ENCODE measurements at places on chromosomes 12 and 14.
A peak's percentile ranks its signal among the peaks of the same experiment; 100 is the strongest.

- no peak for DNase-seq
Measured at GRCh38 chr14:21197418-21198205, 41.7 kb upstream of the OR5AU1 start.

DNA sequence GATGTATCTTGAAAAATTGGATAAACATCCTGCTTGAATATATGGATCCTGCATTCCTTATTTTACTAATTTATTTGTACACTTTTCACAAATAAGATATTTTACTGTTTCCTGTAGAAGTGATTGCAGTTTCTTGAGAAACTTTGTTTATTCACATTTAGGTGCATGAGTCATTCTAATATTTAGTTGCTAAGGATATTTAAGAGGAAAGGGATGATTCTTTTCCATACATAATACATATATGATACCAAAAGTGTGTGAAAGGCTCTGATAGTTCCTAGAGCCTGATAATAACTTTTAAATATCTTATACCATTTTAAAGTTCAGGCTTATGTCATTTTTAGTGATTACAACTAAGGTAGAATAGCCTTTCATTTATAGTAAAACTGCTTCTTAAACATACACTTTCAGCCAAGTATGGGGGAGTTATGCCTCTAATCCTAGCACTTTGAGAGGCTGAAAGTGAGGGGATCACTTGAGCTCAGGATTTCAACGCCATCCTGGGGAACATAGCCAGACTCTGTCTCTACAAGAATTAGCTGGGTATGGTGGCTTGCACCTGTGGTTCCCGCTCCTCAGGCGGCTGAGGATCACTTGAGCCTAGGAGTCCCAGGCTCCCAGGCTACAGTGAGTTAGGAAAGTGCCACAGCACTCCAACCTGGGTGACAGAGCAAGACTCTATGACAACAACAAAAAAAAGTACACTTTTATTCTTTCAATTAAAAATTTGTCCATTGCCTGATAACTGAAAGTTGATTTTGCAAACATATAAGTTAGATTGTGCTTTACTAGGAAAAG lies 262.6 kb upstream of the LRIG3 start:
- no peak for DNase-seq

- no peak for DNase-seq
Measured at GRCh38 chr14:82126006-82126405, 592.4 kb upstream of the SEL1L start.

DNA sequence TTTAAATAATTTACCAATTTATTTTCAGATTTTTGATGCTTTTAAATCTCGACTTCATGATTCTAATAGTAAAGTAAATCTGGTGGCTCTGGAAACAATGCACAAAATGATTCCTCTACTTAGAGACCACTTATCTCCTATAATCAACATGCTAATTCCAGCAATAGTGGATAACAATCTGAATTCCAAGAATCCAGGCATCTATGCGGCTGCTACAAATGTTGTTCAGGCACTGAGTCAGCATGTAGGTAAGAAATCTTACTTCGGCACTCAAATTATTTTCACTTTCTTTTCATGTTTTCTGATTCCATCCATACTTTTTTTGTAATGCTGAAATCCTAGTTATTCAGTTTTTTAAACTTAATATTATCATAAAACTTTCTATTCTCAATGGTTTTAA lies 15.5 kb upstream of the PRPF39 start:
- DNase-seq = no peak

GRCh38 chr12:10167599-10167998 lies 4.3 kb downstream of the OLR1 start:
- no peak for DNase-seq

- DNase-seq = no peak
Measured at GRCh38 chr12:28065889-28066630, 93.5 kb upstream of the PTHLH start.

- DNase-seq = no peak
Measured at GRCh38 chr12:64407342-64408223, 3.4 kb downstream of the XPOT start.

GRCh38 chr14:66600416-66600815 lies 92.5 kb downstream of the GPHN start:
- peak; percentile 39 for DNase-seq

DNA sequence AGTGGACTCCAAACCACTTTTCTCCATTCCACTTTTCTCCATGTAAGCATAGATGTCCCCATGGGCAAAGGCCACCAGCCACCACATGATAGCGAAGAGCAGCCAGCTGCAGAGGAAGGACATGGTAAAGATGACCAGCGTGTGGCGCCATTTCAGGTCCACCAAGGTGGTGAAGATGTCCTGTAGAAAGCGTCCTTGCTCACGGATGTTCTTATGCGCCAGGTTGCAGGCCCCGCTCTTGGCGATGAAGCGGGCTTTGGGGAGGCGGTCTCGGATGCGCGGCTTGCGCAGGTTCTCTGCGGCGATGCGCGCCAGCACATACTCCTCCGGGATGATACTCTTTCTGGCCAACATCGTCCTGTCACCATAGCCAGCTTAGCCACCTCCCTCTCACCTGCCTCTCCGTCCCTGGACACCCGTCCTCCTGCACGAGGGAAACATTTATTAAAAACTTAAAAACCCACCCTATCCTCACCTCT lies 1.2 kb downstream of the KCNJ8 start:
- no peak for DNase-seq

- DNase-seq = no peak
Measured at GRCh38 chr14:33676135-33676566, 274.7 kb downstream of the EGLN3 start.

GRCh38 chr12:68450947-68451260 lies 118.7 kb upstream of the MDM1 start:
- DNase-seq = no peak

- peak; percentile 41 for DNase-seq
Measured at GRCh38 chr12:65638324-65638723, 186.0 kb upstream of the HMGA2 start.

- DNase-seq = no peak
Measured at GRCh38 chr12:48110691-48111311, 4.9 kb upstream of the SENP1 start.

DNA sequence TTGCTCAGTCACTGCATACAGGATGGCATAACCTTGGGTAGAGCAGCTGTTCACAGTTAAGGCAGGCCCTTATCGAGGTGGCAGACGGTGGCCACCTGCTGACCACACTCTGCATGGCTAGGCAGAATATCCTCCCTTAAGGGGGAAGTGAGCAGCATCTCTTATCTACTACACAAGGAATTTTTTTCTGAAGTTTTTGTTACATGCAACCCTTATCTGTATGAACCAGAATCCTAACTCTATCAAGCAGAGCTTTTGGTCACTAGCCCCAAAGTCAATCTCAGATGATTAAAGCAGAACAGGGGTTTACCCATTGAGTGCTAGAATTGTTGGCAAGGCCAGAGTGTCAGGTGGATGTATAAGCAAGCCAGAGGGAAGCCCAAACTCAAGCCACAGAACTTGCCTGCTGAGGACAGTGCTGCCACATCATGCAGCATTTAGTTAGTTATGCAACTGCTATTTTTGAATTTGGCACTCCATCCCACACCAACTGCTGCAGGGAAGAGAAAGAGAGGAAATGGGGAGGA lies 192.8 kb downstream of the TBX5 start:
- no peak for DNase-seq

DNA sequence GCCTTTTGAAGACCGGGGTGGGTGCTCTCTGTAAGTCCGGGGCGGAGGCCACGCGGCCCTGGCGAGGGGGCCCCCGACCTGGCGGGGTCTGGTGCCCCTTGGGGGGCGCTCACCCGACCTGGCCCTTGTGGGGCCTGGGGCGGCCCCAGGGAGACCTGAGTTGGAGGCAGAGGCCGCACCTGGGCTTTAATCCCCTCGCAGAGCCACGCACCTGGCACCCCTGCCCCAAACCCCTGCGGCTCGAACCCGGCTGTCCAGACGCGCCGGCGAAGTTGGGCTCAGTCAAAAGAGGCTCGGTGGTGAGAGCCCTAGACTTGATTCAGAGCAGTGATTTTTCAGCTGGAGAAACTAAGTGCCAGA lies 267 bp downstream of the CFAP251 start:
- DNase-seq = no peak

DNA sequence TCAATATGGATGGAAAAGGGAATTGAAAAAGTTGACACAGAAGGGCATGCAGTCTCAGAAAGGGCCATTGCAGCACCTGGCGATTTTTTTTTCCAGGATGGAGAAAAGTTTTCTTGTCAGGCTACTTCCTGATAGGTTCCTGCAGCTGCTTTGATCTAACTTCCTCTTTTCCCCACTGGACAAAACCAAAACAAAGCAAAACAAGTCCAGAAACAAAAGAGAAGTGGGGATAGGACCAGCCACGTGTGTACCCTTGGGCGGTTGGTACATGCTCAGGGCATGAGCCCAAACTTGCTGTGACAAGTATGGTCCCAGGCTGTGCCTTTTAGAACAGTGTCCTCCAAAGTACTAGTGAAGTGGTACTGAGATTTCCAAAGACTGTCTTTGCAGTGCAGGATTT lies 89.8 kb downstream of the CHST11 start:
- DNase-seq = no peak

DNA sequence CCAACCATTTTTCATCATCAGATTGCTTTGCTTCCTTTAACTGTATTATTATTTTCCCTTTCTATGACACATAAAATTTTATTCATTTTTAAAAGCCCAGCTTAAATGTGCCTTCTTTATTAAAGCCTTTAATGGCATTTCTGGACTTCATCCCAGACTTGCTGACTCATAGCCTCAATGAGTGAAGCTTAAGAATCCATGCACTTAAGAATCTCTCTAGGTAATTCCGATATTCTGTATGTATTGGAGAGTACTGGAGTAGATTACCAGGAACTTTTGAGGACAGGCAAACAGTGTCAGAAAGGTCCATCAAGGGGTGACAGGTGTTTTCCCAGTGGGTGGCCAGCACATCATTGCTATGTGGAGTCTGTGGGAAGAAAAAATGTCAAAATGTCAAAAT lies 107.9 kb downstream of the PTPRQ start:
- DNase-seq = peak; percentile 96

- no peak for DNase-seq
Measured at GRCh38 chr12:32285489-32285888, 113.9 kb upstream of the FGD4 start.

GRCh38 chr14:78586681-78587080 lies 416.5 kb downstream of the NRXN3 start:
- DNase-seq = no peak

DNA sequence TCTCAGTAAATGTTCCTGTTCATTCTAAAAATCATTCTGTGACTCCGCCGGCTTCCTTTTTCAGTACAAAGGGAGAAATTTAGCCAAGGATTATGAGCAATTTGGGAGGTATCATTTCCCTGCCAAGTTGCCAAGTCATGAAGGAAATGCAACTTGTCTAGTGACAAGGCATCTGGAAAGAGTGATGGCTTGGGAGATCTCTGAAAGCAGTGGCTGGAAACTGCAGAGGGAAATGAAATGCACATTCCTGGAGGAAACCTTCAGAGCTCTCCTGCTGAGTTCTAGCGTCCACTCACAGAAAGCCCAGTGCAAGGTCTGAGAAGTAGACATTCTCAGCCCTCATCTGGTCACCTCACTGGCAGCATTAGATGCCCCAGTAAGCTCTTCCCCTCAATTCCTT lies 91.7 kb downstream of the GALC start:
- no peak for DNase-seq
